Stimulated activated CD4-positive, alpha-beta T cell treated with anti-CD3 and anti-CD28 coated beads, Interleukin-4, amount 100 ng/mL, for 4 hours (primary cell): ENCODE measurements at places on chromosomes 4 and X.
A peak's percentile ranks its signal among the peaks of the same experiment; 100 is the strongest.

DNA sequence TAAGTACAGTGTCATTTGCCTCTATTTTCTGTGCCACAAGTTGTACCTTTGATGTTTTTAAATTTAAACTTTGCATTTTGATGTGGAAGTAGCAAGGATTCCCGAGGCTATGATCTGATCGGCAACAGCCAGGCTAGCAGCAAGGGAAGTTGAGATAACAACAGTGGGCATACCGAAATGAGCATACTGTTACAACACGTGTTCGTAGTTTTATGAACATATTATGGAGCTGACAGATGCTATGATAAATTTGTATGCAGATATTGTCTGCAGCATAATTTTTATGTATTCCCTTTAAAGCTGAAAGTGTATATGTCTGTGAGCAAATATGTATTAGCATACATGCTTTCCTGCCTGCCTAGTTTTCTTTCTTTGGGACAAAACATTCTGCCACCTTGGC, 306.1 kb downstream of the PCDH7 start:
- no peak for DNase-seq

DNA sequence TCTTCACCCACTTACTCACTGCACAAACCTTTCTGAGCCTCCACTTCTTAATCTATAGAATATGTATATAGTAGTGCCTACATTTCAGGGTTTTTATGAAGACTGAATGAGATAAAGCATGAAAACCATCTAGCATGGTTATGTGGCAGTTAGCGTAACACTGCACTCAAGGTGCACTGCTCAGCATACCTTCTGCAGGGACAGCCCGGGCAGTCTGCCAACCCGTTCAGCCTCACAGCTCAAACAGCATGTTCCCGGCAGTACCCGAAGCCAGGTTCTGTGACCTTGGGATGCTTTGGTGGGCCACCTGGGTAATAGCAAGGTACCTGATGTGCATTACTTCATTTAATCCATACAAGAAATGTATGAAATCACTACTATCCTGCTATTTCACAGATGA, 81.4 kb downstream of the DOCK11 start:
- no peak for DNase-seq

DNA sequence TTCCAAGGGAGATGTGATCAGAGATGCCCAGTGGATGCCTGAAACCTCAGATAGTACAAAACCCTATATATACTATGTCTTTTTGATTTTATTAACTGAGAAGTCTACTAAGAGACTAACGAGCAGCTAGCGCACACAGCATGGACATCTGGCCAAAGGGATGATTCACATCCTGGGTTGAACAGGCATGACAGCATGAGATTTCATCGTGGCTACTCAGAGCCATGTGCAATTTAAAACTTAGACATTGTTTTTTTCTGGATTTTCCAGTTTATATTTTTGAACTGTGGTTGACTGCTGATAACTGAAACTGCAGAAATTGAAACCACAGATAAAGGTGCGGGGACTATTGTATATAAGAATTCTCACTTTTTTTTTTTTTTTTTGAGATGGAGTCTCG, 2252.9 kb upstream of the AGA start:
- no peak for DNase-seq

DNA sequence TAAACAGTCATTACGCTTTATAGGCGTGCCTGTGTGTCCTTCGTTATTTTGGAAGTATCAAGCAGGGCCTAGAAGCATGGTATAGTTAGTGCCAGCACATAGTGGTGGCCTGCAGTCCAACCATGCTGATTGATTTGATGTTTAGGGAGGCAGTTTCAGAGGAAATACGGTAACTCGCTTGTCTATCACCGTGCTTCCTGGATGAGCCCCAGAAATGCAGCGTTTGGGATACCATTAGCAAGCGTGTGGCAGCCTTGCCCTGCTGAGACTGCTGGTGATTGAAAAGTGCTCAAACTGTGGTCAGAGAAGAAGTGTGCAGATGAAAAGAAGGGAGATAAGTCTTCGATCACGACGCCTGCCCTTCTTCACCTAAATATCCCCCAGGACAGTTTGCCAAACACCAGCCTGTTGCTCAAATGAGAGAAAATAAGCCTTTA, 158.4 kb downstream of the CHIC2 start:
- no peak for DNase-seq

GRCh38 chrX:1207496-1208025, 4.9 kb downstream of the CRLF2 start:
- no peak for DNase-seq

GRCh38 chrX:43493756-43494155, 162.3 kb upstream of the MAOA start:
- DNase-seq: no peak

GRCh38 chr4:15400981-15401671, 26.7 kb upstream of the C1QTNF7 start:
- peak; percentile 15 for DNase-seq

DNA sequence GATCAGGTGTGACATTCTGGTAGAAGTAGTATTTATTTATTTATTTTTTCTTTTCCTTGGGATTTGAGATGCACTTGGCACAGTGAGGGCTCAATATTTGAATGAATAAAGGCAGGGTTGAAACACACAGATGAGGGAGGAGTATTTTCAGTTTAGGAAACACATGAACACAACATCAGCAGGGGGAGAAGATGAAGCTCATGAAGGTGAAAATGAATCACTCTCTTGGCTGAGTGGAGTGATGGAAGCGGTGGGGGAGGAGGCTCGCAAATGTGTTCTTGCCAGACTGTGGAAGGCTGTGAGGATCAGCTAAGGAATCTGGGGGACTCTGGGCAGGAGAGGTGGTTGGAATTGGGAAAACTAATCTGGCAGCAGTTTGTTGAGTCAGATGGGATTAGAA, 55.3 kb downstream of the ARHGAP10 start:
- DNase-seq: no peak

- no peak for DNase-seq
Measured at GRCh38 chrX:150644422-150644821, 48.8 kb upstream of the MTMR1 start.

DNA sequence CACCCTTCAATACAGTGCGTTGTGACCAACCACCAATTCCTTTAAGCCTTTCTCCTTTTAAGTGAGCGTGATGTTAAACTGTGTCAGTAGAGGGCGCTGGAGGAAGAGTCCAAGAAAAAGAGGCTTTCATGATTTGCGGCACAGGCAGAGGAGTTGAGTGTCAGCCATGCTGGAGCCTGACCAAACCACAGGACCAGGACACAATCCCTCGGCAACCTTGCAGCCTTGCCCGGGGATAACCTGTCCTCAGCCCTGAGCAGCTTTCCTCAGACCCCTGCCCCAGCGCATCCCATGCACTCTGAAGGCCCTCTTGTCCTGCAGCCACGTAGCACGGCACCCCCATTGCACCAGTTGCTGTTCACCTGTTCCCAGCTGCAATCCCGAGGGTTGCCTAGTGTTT, 53.5 kb upstream of the SMIM31 start:
- no peak for DNase-seq

- no peak for DNase-seq
Measured at GRCh38 chr4:118997601-118998000, 108.9 kb downstream of the SYNPO2 start.

- no peak for DNase-seq
Measured at GRCh38 chr4:5211282-5211839, 160.1 kb downstream of the STK32B start.

- no peak for DNase-seq
Measured at GRCh38 chrX:13750812-13751211, 16.3 kb downstream of the OFD1 start.

GRCh38 chr4:56739066-56739777, 58.1 kb upstream of the HOPX start:
- no peak for DNase-seq

GRCh38 chr4:145880355-145880960, 58.2 kb downstream of the ZNF827 start:
- DNase-seq: no peak

DNA sequence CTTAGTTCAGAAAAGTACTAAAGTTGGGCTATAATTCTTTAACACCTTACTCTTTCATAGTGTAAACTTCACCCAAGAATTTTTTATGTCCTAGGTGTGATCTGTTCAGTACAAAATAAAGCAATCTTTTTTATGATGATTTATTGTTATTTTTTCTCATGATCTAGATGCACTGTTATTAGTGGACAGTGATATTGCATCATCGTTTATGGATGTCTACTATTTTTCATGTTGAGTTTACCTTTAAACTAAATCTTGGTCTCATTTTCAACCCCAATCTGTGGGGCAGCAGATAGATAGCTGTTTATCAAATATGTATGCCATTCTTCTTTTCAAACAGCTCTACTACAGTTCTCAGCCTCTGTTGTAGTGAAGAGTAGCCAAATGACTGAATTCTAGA, 215.4 kb downstream of the UGT8 start:
- no peak for DNase-seq

DNA sequence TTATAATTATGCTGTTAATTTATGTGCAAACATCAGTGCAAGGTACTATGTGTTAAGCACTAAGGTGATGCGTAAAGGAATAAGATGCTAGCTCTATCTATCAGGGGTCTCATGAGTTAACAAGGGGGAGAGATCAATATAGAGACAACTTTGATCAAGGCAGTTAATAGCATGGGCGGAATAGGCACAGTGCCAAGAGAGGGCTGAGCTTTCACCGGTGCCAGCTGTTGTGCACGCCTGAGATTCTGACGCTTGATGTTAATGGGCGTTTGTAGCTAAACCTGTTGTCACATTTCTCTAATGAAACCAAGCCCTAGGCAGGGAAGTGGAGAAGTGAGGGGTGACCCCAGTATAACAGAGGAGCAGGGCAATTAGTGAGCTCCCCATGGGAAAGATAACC, 86.0 kb upstream of the NMU start:
- DNase-seq: no peak

DNA sequence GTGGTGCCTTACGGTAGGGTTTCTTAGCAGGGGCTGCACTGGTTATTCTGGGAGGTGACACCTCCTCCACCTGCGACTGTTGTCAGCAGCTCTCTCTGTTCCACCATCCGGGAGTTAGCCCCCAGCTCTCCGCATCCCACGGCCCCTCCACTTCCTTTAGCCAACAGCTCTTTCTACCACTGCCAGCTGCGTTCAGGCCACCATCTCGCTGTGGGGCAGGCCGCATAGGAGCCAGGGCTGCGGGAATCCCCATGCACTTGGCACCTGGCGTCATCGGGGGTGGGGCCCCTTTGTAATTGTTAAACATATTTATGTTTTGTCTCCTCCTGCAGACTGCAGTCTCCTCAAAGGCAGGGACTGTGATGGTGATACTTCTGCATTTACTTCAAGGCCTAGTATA, 480.2 kb downstream of the SMARCA1 start:
- DNase-seq: no peak

DNA sequence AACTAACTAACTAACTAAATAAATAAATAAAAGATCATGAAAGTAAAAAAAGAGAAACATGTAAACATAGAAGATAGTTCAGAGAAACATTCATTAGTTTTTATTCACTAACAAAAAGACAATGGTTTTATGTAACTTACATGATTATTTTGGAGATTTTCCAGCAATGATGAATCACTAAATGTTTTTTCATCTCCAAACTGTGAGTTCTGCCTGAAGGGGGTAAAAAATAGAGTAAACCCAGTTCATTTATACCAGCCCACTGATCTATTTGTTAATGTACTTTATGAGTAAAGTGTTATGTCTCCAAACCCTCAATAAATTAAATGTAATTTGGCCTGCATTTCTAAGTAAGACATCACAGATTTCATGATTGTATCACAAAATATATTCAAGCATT, 101.1 kb downstream of the ATP8A1 start:
- no peak for DNase-seq

DNA sequence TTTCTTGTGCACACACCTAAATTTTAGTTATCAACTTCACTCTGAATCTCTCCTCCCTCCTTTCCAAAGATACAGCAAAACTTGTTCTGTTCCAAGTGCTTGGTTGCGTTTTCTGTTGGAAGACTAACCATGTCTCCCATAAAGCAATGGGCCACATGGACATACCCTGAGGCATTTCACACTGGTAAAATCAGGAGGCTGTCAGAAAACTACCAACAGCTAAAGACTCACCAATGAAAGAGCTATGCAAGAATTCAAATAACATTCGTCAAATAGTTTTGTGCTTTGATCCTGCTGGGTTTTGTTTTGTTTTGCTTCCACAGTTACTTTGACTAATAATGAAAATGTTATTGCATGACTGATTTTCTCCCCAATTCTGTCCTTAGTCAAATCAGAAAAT, 46.0 kb downstream of the PHEX start:
- no peak for DNase-seq

DNA sequence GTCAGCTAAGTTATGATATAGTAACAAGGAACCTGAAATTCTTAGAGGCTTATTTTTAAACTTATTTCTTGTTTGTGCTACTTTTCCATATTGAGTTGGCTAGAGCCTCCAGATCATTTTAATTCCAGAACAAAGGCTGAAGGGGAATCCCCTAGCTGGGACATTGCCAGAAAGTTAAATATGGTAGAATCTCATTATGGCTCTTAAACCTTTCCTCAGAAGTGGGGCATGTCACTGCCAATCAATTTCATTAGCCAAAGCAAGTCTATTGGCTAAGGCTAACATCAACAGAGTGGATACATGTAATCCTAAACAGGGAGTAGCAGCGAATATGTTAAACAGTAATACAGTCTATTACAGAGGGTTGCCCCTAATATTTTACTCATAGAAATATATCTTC, 47.0 kb downstream of the FTHL17 start:
- no peak for DNase-seq

GRCh38 chr4:19358015-19358414, 893.7 kb upstream of the SLIT2 start:
- DNase-seq: no peak

GRCh38 chr4:127140306-127140705, 492.5 kb upstream of the INTU start:
- no peak for DNase-seq

DNA sequence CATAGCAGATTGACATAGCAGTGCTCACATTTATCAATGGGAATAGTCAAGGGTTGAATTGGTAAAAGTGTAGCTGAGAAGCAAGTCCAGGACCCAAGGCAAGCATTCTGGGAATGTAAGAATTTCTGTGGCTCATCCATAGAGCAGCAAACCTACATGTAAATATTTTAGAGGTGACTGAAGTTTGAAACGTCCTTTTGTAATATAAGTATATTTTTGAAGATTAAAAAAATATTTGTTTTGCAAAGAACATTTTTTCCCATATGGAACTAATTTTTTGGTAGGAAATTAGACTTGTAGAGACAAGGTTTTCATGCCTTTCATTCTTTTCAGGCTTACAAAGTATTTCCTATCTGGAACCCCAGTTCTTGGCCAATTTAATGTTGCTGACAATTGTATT, 104.0 kb downstream of the TEX13A start:
- DNase-seq: no peak

DNA sequence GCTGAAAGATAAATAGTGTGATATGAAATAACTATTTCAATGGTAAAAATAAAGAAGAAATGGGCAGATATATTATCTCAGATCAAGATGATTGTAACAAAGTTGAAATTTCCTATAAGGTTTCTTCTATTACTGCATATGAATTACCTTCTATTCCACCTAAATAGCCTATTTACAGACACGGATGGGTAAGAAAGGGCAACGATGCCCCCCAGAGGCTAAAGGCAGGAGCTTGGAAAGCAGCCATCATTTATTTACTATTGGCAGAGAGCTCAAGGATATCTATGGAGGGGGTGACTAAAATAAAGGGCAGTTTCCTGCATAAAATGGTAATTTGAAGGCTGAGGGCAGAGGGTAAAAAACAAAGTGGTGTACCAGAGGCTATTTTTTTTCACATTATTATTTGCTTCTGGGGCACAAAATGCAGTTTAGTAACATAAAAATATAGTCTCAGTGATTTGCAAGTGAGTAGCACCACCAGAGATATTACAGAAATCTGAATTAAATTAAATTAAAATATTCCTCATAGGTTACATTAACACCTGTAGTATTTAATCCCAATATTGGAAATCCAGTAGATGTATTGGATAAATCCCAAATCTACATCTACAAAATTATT, 123.1 kb downstream of the BTC start:
- DNase-seq: peak; percentile 42
